Islet precursor cell (in vitro differentiated cells): ENCODE measurements at places on chromosomes 13 and 19.

GRCh38 chr13:90412980-90413379, 934.5 kb upstream of the MIR17HG start:
- no peak for DNase-seq

- DNase-seq, result peak; percentile 54
These were observed 1.1 kb upstream of the ZNF581 start for GRCh38 chr19:55642153-55643002.

GRCh38 chr19:49676136-49676783, 811 bp upstream of the PRMT1 start:
- peak; percentile 94 for DNase-seq

DNA sequence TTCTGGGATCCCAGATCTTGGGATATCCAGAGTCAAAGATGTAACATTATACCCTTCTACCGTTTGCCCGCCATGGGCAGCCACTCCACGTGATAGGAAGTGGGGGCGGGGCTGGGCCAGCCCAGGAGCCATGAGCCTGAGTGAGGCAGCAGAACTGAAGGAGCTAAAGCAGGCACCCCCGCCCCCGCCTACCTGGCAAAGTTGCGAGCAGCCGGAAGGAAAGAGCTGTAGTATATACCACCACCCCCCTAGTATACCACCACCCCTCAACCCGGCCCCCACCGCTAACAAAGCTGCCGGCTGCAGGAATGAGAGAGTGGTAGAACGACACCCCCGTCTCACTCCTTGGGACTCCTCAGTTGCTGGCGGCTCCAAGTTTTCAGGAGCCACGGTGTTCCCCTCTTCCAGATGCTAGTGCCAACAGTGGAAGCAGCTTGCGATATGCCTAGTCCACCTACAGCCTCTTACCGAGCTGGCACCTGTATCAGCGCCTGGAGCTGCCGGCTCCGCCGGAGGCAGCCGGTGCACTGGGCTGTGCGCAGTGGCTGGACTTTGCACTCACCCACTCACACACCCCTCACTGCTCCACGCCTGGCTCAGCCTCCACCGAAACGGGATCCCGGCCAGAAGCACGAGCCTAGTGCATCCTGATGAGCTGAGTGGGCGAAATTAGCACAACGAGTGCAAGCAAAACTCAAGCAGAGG, 230.7 kb upstream of the PRR20A start:
- no peak for DNase-seq

- DNase-seq, result no peak
These were observed 844 bp upstream of the RFX1 start for GRCh38 chr19:14006766-14007562.

DNA sequence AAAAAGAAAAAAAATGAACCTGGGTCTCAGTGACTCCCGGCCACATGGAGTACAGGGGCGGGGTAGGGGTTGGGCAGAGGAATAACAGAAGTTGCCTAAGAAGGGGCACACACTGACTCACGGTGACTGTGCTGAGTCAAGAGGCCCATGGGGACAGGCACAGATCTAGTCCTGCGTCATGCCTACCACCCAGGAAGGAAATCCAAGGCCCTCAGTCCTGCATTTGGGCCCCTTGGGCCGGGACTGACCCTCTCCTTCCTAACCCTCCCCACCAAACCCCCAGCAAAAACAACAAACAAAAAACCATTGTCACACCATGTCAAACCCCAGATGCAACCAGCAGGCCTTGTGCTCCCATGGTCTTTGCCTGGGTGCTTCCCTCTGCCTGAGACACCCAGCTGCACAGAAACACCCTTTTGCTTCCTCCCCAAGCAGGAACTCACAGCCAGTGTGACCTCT, 9.6 kb upstream of the NOTCH3 start:
- DNase-seq, result no peak

GRCh38 chr19:38047049-38047438, 140.0 kb downstream of the SIPA1L3 start:
- DNase-seq, result no peak

- peak; percentile 39 for DNase-seq
These were observed 19.5 kb downstream of the CHST8 start for GRCh38 chr19:33641261-33641660.

- no peak for DNase-seq
These were observed 33.5 kb downstream of the SLC25A30 start for GRCh38 chr13:45384474-45385174.

GRCh38 chr13:44713788-44714469, 137.8 kb upstream of the TSC22D1 start:
- DNase-seq, result peak; percentile 97

GRCh38 chr13:98992355-98992754, 14.5 kb upstream of the DOCK9 start:
- no peak for DNase-seq

- peak; percentile 78 for DNase-seq
These were observed 157.2 kb downstream of the TM9SF2 start for GRCh38 chr13:99658261-99658991.

- no peak for DNase-seq
These were observed 21.4 kb upstream of the ZNF730 start for GRCh38 chr19:23095418-23095817.

- DNase-seq, result no peak
These were observed 1.6 kb upstream of the TYROBP start for GRCh38 chr19:35909684-35910035.

DNA sequence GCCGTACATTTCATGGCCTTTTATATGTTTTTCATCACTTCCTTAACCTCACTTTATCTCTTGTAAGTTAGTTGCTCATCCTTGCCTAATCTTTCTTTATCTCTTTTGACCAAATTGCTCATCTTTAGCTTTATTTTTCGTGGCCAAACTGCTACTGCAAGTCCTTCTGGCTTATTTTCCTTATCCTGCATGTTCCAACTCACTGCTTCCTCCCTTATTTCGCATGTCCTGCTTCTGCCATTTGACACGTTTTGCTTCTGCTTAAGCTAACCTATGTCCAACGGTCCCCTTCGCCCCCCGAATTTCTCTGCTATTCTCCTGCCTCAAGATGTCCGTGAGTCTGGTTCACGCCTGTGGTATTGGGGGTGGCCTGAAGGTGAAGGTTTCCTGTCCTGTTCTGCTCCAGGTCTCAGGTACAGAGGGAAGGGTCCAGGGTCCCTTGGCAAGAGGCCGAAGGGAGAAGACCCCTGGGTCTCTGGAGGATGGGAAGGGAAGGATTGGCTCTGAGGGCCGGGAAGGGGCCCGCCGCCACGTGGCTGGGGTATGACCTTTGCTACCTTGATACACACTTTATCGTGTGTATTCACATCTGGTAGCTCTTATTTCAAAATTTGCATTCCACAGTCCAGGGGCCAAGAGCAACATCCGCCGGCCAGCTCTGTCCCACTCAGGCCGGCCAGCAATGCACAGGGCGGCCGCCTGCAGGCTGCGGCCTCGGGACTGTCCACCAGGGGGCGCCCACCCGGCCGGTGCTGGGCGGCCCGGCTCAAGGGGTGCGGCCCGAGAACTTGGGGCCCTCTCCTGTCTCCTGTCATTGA, 2.9 kb upstream of the C19orf85 start:
- no peak for DNase-seq

GRCh38 chr19:46385636-46386035, 27.7 kb downstream of the CCDC8 start:
- DNase-seq, result no peak

DNA sequence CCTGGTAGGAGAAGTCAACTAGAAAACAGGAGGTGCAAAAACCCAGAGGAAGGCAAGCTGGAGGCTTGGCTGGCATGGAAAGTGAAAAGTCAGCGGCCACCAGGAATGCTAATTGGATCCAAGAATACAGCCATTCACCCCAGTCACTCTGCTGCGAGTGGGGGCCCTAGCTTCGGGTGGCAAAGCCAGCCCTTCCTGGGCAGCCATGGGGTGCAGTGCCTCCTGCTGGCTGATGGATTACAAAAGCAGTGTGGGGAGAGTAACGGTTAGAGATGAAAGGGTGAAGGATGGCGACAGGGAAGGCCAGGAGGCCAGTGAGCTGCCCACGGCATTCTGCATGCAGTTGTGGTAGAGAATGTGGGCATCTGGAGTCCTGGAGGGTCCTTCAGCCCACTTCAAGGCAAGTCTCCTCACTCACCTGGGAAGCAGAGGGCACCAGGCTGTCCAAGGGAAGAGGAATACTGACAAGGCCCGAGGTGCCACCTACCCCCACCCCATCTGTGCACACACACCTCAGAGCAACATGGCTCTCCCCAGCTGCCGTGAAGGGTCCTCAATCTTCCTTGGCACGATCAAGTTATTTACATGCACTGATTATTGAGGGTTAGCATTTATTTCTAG, 20.3 kb upstream of the EPHX3 start:
- no peak for DNase-seq

DNA sequence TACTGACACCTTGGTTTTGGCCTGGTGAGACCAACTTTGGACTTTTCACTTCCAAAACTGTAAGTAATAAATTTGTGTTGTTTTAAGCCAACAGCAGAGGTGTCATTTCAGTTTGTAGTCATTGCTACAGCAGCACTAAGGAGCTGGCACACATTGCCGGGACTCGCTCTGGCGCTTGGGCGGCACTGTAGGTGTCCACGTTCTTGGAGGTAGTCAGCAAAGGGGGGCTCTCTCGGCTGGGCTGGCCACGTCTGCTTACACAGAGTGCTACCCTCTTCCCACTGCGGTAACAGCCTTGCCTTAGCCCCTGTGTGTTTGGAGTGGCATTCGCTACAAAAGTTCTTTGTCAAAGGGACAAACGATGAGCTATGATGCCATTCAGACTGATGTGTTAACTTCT, 44.7 kb downstream of the HTR2A start:
- no peak for DNase-seq

GRCh38 chr19:48715681-48716171, 3.8 kb downstream of the MAMSTR start:
- DNase-seq, result no peak

DNA sequence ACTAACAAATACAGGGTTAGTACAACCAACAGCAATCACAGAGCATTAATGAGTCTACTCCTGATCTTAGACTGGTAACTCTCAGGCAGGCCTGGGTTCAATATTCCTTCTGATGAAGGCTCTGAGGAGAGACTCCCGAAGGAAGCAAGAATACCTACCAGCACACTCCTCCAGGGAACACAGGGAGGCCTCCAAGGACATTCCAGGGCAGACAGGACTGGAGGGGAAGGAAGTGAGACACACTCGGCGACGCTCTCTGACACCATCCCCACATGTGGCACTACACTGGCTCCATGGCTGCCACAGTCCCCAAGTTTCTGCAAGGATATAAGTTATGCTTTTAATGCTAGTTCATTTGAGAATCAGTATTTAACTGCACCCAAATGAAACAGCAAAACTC, 20.1 kb downstream of the THSD1 start:
- no peak for DNase-seq

DNA sequence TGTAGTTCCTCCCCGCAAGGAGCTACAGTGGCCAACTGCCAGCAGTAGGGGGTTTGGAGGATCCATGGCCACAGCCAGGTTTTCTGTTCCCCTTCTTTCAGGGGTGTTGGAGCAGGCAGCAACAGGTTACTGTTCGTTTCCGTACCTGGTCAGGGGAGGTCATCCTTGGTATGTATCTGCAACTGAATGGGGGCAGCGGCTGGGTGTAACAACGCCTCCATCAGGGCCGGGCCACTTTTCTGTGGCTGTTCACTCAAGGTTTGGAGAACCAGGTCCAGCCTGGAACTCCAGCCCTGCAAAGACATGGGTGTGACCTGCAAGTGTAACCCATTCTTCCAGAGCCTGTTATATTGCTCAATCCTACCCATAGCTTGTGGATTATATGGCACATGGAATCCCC, 732.3 kb upstream of the MIR17HG start:
- DNase-seq, result no peak

GRCh38 chr13:28657784-28658538, 969 bp upstream of the POMP start:
- no peak for DNase-seq

DNA sequence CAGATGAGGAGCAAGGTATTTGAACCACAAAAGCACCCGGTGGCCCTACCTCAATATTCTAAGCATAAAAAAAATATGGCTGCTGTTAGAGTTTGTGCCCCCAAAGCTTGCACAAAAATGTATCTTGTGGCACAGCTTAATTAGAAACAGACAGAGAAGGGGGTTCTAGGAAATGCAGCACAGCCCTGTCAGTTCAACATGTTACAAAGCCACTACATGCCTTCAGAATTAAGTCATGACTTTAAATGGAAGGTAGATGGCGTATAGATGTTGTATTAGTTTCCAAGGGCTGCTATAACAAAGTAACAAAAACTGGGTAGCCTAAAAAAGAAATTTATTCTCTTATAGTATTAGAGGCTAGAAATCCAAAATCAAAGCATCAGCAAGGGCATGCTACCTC, 703.8 kb downstream of the DIAPH3 start:
- DNase-seq, result no peak

DNA sequence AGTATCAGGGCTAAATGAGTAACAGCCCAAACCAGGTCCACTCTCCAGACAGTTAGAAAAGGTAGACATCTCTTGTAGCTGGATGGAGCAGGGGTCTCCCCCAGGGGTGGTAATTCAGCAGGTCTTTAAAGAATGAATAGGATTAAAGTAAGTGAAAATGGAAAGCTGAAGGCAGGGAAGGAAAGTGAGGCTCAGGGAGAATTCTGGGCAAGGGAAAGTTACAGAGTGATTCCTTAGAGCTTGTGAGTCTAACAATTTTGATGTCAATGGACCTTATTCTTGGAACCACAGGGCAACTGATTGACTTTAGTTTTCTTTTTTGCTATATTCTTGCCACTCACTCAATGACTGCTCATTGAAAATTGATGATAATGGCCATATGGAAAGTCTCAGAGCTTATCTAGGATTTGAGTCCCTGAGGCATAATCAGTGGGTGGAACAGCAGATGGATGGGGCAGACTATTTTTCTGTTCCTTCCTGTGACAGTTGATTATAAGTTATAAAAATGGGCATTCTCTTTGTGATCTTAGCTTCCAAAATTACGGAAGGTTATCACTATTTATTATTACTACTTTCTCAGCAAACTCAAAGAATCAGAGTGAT, 76.9 kb downstream of the LRCH1 start:
- no peak for DNase-seq

DNA sequence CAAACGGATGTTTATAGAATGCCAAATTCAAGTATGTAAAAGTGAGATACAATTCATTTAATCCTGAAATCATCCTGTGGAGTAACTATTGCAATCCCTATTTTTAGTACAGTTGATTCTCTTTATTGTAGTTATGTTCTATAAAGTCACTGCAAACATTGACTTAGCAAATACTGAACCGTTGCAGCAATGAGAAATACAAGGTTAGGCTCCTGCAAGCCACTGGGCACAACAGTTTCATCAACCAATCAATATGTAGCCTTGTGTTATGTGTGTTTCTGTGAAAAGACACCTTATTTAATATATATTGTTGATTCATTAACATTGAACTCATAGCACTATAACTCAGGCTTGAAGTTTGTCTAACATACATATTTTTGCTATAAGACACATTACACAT, 174.4 kb downstream of the DCT start:
- DNase-seq, result no peak

GRCh38 chr13:36903925-36904595, 16.0 kb downstream of the SMAD9 start:
- no peak for DNase-seq

DNA sequence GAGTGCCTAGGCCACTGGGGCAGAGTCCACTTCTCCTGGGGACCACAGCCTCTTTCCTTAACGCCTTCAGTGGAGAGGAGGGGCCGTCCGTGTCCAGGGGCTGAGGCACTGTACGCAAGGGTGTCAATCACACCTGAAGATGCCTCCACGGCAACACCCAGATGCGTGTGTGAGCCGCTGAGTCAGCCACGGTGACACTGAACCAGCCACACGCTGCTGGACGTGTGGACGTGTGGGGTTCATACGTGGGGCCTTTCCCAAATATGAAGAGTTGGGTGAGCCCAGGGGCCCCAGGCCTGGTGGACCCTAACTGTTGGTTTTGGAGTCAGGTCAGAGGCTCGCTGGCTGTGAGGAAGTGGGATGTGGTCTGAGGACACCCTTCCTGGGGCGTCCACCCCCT, 51.6 kb downstream of the TMEM255B start:
- DNase-seq, result no peak
